ENCODE measurements at places on chromosomes 16 and 17.
A peak's percentile ranks its signal among the peaks of the same experiment; 100 is the strongest.

- no peak overlapping the region for H3K4me3 ChIP-seq
- no peaks in the 10 kb centered on the region for H3K36me3 ChIP-seq
- DNase-seq, result no peak
- H3K4me1 ChIP-seq, result no peaks in the 10 kb centered on the region
- H3K27ac ChIP-seq, result no peak overlapping the region
- H3K27me3 ChIP-seq, result peaks cover 50% of the 10 kb centered on the region
These were observed 215.8 kb downstream of the RBFOX3 start for GRCh38 chr17:79395066-79395465.

DNA sequence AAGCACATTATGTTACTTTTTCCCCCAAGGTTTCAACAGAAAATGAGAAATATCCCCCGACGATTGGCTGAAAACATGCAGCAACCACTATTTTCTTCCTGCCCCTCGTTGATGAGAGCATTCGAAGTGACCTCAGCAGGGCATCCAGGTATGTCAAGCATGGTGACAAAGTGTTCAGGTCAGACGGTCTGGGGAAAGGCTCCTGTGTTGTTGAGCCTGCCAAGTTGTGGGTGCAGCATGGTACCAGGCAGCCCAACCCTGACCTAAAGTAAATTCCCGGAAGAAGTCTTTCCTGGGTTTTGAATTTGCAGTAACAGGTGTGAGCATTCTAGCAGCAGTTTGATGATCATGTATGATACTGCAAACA is 51.7 kb upstream of the SEC14L1 start:
- peaks cover 52% of the 10 kb centered on the region for H3K4me1 ChIP-seq
- no peak for DNase-seq
- H3K4me3 ChIP-seq, result peak overlapping the region; percentile 95
- peaks cover 51% of the 10 kb centered on the region for H3K36me3 ChIP-seq
- peak overlapping the region; percentile 95 for H3K27ac ChIP-seq

- H3K36me3 ChIP-seq, result no peaks in the 10 kb centered on the region
- DNase-seq, result no peak
- no peaks in the 10 kb centered on the region for H3K27me3 ChIP-seq
- H3K4me3 ChIP-seq, result no peak overlapping the region
- no peak overlapping the region for H3K27ac ChIP-seq
These were observed 15.5 kb downstream of the MXRA7 start for GRCh38 chr17:76695059-76695831.

- DNase-seq, result no peak
- H3K27me3 ChIP-seq, result no peaks in the 10 kb centered on the region
- peaks cover 43% of the 10 kb centered on the region for H3K36me3 ChIP-seq
- H3K4me3 ChIP-seq, result no peak overlapping the region
- peak overlapping the region; percentile 61 for H3K27ac ChIP-seq
These were observed 16.4 kb downstream of the GJD3 start for GRCh38 chr17:40348136-40348504.

GRCh38 chr17:21212826-21213637 is 929 bp downstream of the TMEM11 start:
- peak overlapping the region; percentile 89 for H3K4me3 ChIP-seq
- peaks cover 48% of the 10 kb centered on the region for H3K4me1 ChIP-seq
- H3K36me3 ChIP-seq, result peaks cover 19% of the 10 kb centered on the region
- no peaks in the 10 kb centered on the region for H3K27me3 ChIP-seq
- peak overlapping the region; percentile 59 for H3K27ac ChIP-seq

DNA sequence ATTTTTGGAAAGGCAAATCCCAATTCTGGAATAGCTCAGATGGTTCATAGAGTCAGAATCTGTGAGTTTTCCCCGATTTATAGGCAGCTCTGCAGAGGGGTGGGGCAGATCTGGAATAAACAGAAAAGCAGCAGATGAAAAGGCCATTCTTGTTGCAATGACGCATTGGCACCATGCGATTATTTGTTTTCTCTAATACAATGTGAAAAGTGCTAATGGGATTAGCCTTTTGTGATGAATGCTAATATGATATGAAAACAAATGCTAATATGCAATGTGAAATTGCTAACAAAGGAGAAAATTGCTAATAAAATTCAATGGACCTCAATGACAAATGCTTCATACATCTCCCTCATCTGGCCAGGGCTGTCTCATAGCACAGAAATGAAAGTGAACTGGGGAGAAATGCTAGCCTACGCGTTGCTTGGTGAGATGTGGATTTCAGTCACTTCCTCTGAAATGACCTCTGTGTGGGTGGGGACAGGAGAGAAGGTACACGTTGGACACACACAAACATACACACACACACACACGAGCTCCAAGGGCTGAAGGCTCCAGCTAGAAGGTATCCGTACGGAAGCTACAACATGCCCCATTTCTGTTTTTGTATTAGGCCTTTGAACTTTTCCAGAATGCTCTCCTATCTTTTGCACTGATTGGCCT is 394.5 kb downstream of the XYLT1 start:
- DNase-seq, result no peak
- H3K4me1 ChIP-seq, result peaks cover 18% of the 10 kb centered on the region
- no peak overlapping the region for H3K4me3 ChIP-seq
- no peak overlapping the region for H3K27ac ChIP-seq
- H3K36me3 ChIP-seq, result no peaks in the 10 kb centered on the region
- H3K27me3 ChIP-seq, result no peaks in the 10 kb centered on the region

Data from activated B cell treated with CpG ODN at 0.5 μM for 24 hours (primary cell).